Esophagus mucosa (tissue), 1 donor: ENCODE measurements at places on chromosomes 1 and 21.

DNA sequence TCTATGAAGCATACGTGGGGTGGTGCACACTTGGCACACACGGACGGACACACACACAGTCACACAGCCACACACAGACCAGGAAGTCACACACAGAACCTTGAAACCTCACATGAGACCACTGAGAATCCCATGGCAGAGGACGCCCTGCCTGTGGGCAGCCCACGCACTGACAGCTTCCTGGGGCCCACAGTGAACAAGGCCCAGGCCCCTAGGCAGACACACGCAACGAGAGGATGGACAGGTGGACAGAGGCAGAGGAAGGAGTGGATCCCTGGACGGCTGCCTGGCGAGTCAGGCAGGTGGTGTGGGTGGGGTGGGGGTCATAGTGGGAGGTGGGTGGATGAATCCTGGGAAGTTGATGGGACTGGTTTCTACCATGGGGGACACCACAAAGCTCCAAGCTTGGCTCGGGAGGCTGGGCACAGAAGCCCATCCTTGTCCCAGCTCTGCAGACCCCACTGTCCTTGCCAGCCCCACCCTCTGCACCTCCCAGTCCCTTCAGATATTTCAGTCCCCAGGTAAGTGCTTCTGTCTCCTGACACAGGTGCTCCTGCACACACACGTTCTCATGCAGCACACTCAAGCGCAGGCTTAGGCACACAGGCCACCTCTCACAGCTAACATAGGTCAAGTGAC is 49.1 kb downstream of the WNT9A start:
- no peak for ATAC-seq

GRCh38 chr1:81420760-81421159 is 380.0 kb upstream of the ADGRL2 start:
- ATAC-seq, result no peak

DNA sequence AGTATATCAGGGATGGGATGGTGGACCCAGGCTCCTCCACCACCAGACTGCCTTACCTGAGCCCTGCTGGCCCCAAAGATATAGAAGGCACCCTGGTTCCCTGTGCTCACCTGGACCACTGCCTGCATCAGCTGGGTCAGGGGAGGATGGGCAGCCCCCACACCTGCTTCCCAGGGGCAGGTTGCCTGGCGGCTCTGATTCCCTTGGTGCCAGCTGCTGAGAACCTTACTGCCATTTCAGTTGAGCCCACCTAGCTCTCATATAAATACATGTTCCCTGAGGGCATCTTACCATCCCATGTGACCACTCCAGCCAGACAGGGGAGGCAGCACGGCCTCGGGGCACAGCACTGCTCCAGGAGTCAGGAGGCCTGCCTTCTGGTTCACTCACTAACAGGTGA is 24.4 kb downstream of the PSEN2 start:
- ATAC-seq, result no peak

- no peak for ATAC-seq
Measured at GRCh38 chr1:84701376-84701775, 11.1 kb upstream of the SSX2IP start.

DNA sequence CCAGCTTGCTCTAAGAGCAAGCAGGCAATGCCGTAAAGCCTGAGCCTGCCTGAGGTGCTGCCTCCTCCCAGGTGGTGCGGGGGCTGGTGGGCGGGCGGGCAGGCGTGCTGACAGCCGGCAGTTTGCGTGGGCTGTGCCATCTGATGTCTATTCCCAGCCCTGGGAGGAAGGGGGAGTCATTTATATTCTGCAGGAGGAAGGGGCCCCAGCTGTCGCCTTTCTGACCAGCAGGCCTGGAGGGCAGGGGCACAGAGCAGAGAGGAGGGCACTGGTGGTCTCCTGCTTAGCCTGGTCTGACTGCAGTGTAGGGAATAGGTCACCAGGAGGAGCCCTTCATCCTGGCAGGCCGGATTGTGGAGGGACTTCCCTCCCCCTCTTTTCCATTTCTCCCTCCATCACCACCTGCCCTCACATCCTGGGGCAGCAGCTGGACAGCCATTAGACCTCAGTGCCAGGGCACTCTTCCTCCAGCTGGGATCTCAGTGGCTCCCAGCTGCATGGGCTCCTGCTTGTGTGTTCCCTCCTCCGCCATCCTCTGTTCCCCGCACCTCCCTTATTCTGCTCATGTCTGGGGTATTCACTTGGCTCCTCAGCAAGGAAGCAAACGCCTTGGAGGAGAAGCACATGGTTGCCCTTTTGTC is 4.4 kb downstream of the CYB561D1 start:
- ATAC-seq, result no peak

GRCh38 chr1:206579747-206580437 is 32.4 kb downstream of the EIF2D start:
- ATAC-seq, result peak; percentile 6

GRCh38 chr1:33092438-33092837 is 11.5 kb downstream of the AZIN2 start:
- ATAC-seq, result no peak

DNA sequence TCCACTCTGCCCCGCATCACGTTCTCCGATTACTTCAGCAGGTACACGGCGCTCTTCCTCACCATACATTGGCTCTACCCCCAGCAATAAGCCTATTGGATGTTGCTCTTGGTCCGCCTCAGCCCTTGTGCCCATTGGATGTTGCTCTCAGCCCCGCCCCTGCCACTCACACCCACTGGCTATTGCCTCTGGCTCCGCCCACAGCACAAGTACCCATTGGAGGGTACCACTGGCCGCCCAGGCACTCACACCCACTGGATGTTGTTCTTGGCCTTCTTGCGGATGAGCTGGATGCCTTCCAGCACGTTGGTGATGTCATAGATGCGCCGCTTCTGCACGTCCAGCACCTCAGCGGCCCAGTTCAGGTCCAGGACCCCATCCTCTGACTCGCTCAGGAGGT is 9.4 kb downstream of the E2F2 start:
- no peak for ATAC-seq

DNA sequence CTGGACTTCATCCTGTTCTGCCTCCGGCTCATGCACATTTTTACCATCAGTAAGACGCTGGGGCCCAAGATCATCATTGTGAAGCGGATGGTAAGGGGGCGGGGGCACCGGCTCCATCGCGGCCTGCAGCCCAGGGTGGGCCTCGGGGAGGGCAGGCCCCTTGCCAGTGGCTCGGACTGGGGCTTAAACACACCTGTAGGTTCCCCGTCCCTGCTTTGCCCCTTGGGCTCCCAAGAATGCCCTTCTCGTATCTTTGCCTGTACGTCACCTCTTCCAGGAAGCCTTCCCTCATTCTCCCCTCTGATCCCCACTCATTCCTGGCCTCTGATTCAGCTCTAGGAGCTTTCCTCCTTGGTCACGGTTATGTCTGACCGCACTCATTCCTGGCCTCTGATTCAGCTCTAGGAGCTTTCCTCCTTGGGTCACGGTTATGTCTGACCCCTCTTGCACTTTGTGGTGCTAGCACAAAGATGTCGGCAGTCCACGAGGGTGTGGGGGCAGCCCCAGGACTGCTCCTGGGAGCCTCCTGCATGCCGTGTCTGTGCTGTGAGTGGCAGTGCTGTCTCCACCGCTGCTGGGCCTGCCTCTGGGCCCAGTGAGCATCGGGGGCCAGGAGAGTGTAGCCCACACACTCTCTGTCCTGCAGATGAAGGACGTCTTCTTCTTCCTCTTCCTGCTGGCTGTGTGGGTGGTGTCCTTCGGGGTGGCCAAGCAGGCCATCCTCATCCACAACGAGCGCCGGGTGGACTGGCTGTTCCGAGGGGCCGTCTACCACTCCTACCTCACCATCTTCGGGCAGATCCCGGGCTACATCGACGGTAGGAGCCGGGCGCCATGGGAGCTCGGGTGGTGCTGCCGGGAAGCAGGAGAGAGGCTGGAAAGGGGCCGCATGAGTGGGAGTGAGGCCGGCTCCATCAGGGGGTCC is 49.1 kb upstream of the LRRC3 start:
- ATAC-seq, result no peak

DNA sequence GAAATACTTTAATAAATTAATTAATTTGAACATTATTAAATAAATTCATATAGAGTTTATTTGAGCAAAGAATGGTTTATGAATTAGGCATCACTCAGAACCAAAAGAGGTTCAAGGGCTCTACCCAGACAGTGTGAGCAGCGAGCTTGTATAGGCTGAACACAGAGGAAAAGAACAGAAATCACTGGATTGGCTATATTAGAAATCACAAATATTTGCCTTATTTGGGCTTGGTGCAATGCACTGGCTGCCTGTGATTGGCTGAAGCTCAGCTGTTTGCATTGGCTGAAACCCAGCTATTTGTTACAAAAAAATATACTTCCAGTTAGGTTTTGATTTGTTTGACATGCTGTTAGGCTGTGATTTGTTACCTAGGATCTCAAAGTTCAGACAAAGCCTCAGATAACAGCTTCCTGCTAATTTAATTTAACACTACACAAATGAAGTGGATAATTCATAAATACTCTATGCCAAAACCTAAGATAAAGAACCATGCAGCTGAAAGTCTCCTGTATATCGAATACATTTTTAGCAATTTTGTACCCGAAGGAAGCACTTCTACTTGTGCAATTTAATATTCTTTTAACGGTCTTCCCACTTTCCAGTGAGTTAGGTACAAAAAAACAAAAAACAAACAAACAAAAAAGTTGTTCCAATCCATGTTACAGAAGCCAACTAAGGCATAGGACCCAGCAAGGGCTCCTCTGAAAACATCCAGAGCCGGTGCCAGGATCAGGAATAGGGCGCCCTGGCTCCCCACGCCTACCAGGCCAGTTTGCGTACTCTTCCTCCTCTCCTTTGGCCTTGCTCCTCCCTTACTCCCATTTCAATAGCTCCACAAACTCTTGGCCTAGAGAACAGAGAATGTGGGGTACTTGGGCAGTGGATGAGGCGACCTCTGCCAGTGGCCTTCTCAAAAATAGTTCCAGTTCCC is 179.1 kb downstream of the DUSP10 start:
- ATAC-seq, result no peak

DNA sequence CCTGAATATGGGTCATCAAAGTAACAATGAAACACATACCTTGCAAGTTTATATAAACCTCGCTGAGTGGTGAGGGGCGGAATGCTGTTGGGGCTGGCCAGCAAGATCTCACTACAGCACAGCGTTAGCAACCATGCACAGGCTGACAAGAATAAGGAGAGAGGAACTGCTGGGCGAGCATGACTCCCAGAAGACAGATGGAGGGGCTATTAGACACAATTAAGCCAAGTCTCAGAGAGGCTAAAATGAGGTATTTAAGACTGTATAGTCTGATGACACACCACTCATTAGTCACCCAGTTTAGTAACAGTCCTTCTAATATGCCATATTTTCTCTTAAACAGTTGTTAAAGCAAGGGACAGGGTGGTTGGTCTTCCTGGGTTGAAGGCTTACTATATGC is 340.2 kb upstream of the NR5A2 start:
- no peak for ATAC-seq

GRCh38 chr1:41545996-41546832 is 61.7 kb upstream of the EDN2 start:
- ATAC-seq, result no peak

DNA sequence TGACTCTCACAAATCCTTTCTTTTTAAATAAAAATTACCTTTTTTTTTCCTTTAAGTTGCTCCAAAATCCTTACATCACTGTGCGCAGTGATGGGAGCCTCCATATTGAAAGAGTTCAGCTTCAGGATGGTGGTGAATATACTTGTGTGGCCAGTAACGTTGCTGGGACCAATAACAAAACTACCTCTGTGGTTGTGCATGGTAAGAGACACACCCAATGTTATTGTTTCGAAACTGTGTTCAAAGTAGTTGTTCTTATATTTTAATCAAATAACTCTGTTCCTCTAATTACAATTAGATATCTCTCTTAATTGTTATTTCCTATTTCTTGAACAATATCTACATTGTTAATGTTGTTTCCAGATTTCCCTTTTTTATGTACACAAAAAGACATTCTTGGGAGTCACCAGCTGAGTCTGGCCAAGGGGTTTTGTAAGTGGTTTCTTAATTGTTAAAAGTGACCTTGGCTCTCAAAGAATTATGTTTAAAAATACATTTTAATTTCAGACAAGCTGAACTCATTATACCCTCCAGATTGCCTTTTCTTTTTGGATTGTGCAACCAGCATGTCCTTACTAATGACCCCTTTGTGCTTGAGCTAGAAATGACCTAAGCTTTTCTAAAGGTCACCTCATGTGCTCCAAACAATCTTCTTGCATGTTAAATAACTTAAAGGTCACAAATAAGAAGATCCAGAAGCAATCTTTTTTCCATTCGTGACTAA is 250.1 kb downstream of the HMCN1 start:
- no peak for ATAC-seq

DNA sequence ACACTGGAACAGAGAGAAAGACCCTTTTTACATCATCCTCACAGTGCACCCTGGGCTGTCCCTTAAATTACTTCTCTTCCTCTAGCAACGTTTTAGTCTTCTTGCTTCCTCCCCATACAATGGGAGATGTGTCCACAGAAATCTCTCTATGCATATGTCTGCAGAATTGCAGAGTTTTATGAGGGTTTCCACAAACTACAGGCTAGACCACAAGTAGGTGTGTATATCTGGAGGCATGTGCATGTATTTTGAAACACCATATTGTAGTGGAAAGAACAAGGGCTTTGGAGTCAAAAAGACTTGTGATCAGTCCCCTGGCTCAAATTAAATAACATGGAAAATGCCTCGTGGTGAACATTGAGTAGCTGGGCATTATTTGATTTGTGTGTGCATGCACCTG is 121.3 kb upstream of the IPO9 start:
- ATAC-seq, result no peak

DNA sequence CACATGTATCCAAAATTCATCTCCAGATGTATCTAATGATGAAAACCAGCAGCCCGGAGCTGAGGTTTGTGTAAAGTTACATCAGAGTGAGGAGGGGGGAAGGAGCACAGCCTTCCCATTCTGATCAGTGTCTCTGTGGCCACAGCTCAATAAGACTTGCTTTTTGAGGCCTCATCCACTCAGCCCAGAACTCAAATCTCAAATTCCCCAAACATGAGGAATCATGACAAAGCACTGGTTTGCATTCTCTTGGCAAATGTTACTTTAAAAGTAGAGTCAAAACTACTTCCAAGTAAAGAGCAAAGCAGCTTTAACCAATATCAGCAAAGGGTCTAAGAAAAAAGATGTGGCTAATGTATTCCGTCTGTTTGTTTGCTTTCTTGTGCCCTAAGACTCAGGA is 30.9 kb downstream of the CCN1 start:
- no peak for ATAC-seq

DNA sequence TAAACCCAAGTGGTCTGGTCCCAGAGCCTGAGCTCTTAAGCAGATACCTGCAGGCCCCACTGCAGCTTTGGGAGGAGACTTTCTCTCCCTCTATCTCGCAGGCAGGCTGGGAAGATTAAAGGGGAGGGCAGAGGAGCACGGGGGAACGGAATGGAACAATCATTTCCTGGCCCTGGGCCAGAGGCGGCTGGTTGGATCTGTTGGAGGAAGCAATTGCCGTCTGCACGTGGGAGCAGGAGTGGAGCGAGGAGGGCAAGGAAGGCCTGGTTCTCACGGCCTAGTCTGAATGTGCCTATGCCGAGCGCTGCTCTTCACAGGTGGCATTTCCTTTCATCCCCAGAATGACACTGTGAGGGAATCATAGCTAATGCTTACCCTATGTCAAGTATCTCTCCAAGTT is 23.7 kb downstream of the NKAIN1 start:
- peak; percentile 39 for ATAC-seq

GRCh38 chr1:248686815-248687214 is 15.8 kb downstream of the OR14I1 start:
- ATAC-seq, result no peak

- ATAC-seq, result peak; percentile 49
Measured at GRCh38 chr1:171420810-171421209, 64.5 kb upstream of the PRRC2C start.
